Smooth muscle cell of the pulmonary artery (primary cell): ENCODE measurements at places on chromosomes 12 and 14. TPM values are rescaled to one million over a fixed set of nuclear protein-coding genes. Genes with fewer than 3 reads are reported as not detected.

Gene NGB
- not detected in 2 replicates for total RNA-seq

Gene PELI2
- total RNA-seq, result 7.6 and 12.8 TPM in 2 replicates

Gene SLC8A3
- total RNA-seq, result 0.33 and 0.40 TPM in 2 replicates

Gene RND1
- 0.26 and 0.30 TPM in 2 replicates for total RNA-seq

Gene HOTAIR
- total RNA-seq, result not detected in 2 replicates

Gene FOXN4
- total RNA-seq, result not detected in 2 replicates

Gene KIF5A
- 0.98 and 2.1 TPM in 2 replicates for total RNA-seq

Gene RD3L
- total RNA-seq, result not detected in 2 replicates

Gene PCNX4
- total RNA-seq, result 77.3 and 88.4 TPM in 2 replicates

Gene JAG2
- total RNA-seq, result 1.3 and 4.0 TPM in 2 replicates

Gene SLC5A8
- not detected in 2 replicates for total RNA-seq

Gene SOAT2
- total RNA-seq, result not detected in 2 replicates

Gene WNT1
- not detected in 2 replicates for total RNA-seq

Gene KRT6C
- total RNA-seq, result 0.07 TPM in 1 of 2 replicates, not detected in the other

Gene CRIP1
- 5.1 and 7.4 TPM in 2 replicates for total RNA-seq

Gene KLRF1
- not detected in 2 replicates for total RNA-seq

Gene RNASE3
- not detected in 2 replicates for total RNA-seq

Gene LYZ
- total RNA-seq, result not detected in 2 replicates

Gene IKZF4
- 2.4 and 2.7 TPM in 2 replicates for total RNA-seq

Gene RAB15
- total RNA-seq, result 3.8 and 5.2 TPM in 2 replicates

Gene KLRB1
- not detected in 2 replicates for total RNA-seq

Gene NPAS3
- 0.26 and 0.76 TPM in 2 replicates for total RNA-seq
